Cortex of kidney (tissue), 1 donor: ENCODE measurements at places on chromosomes 16 and 17.

DNA sequence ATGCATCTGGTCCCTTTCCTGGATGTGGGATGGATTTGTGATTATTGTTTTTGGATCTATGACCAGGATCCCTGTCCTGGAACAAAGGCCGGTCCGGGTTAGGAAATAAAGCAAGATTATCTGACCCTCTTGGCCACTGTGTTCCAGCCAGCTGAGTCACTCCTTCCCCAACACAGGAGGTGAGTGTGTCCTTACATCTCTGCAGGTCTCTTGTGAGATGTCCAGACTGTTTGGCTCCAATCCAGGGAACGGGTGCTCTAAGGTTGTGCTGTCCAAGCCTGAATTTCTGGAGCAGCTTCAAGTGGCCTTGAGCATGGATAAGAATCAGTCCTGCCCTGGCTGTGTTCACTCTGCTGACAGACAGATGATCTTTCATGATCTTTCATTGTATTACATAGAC, 136.5 kb upstream of the CCL2 start:
- no peak for DNase-seq

- no peak for DNase-seq
Measured at GRCh38 chr17:40556884-40557414, 8.3 kb downstream of the CCR7 start.

DNA sequence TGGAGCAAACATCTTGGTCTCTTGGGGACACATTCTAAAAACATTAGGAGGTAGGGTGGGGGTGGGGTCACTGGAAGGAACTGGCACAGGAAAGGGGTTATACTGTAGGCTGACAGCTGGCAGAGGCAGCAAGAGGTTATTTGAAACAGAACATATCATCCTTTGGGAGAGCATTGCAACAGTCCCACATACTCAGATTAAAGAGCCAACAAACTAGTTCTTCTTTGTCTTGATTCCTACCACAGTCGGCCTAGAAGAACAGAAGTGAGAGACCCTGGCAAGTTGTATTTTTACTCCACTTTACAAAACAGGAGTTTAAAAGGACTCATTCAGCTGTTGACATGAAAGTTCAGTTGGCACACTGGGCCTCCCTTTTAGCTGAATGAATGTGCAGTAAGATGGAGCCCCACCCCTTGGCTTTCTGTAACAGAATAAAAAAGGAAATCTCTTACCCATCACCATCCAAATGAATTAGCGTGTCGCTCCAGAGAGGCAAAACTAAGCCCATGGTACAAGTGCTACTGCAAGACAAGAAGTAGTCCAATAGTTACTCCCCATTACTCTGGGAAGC, 54.6 kb upstream of the CORO6 start:
- no peak for DNase-seq

DNA sequence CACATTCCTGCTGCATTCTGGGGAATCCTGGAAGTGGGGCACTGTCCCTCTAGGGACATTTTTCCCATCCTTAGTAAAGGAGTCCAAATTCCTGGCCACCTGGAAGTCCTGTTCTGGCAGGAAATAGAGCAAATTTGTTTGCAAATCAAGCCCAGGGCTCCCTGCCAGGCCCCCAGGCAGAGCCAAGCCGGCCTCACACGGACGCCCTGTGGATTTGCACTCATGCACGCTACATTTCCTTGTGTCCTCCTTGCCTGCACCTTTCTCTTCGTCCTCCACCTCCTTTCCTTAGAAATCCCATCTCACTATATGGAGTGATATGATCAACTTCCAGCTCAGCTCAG, 7.0 kb upstream of the CALB2 start:
- DNase-seq: no peak

DNA sequence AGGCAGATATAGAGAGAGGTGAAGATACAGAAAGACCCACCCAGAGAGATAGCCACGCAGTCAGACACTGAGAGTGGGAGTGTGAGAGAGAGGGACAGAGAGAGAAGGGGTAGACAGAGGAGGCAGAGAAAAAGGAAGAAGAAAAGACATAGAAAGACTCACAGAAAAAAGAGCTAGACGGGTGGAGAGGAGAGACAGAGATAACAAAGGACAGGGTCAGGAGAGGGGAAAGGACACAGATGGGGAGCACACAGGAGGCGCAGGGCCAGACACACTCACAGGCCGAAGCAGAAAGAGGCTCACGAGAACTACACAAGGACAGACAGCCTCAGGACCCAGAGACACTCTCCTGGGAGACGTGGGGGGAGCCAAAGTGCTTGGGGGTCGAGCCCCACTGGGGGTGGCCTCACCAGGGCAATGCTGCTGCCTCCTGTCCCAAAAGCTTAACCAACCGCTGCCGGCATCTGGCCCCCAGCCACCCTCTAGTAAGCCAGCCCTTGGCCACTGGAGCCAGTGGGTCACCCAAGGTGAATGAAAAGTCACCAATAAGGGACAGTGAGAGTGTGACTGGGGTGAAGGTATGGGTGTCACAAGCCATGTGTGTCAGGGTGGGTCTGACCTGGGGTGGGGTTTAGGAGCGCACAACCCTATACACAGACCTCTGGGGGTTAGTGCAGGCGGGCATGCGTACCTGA, 3.8 kb downstream of the ZNF385C start:
- no peak for DNase-seq

DNA sequence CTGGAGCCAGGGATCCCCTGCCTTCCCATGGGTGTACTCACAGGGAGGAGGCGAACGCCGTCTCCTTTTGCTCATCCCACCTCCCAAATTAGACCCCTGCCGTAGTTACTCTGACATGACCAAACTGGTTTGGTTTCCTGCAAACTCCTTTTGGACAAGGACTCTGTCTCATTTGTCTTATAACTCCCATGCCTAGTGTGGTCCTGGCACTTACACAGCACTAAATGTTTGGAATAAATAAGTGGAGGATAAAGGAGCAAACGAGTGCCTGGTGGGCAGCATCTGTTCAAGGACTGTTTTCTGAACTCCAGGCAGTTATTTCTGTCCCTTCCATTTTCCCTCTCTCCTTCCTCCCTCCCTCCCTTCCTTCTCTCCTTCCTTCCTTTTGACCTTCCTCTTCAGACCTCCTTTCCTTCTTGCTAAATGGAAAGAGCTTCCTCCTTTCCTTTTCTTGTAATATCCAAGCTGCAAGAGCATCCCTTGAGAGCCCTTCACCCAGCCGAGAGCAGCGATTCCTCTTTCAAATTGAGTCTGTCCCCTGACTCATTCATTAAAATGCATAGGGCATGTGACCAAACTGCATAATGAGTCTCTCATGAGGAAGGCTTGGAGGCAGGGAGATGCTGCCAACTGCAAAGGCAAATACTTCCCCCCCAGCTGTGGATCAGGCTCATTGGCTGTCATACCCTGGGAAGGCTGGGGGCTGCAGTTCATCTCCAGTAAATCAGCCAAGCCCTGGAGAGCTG, 36.8 kb downstream of the CHD9 start:
- DNase-seq: no peak

- DNase-seq: no peak
Measured at GRCh38 chr16:88787579-88788314, 2.7 kb upstream of the PIEZO1 start.

- DNase-seq: no peak
Measured at GRCh38 chr17:45081047-45081703, 20.1 kb downstream of the NMT1 start.

DNA sequence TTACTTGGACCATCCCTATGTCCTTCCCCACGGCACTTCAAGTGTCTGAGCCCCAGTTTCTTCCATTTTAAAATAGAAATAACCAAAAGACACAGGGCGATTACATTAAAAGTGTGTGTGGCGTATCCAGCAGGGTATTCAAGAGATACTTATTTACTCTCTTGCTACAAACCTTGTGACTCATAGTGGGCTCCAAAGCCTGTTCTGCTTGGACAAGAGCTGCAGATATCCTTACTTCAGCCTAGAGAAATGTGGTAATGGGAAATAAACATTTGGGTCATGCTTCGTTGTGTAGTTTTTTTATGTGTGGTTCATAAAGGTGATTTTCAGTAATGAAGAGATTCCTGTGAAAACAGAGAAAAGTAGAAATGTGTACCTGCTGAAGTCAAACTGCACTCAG, 288.9 kb upstream of the CDH11 start:
- no peak for DNase-seq

- no peak for DNase-seq
Measured at GRCh38 chr17:72967277-72967970, 125.1 kb downstream of the SLC39A11 start.

- no peak for DNase-seq
Measured at GRCh38 chr16:24309258-24310142, 53.4 kb downstream of the CACNG3 start.

- DNase-seq: no peak
Measured at GRCh38 chr17:75262112-75262606, 480 bp downstream of the MRPS7 start.

- DNase-seq: no peak
Measured at GRCh38 chr16:24853830-24854229, 8.1 kb downstream of the SLC5A11 start.

- DNase-seq: no peak
Measured at GRCh38 chr16:77541165-77541564, 106.3 kb upstream of the ADAMTS18 start.

GRCh38 chr17:348692-349425, 3.7 kb downstream of the RPH3AL start:
- DNase-seq: no peak

DNA sequence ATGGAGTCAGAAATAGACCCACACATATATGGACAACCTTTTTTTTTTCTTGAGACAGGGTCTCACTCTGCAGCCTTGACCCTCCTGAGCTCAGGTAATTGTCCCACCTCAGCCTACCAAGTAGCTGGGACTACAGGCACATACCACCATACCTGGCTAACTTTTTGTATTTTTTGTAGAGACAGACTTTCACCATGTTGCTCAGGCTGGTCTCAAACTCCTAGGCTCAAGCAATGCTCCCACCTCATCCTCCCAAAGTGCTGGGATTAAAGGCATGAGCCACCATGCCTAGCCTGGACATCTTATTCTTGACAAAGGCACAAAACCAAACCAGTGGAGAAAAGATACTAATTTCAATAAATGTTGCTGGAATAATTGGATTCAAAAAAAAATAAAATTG, 14.7 kb upstream of the NACA2 start:
- DNase-seq: no peak

GRCh38 chr17:70313086-70313852, 143.9 kb downstream of the KCNJ2 start:
- DNase-seq: no peak

DNA sequence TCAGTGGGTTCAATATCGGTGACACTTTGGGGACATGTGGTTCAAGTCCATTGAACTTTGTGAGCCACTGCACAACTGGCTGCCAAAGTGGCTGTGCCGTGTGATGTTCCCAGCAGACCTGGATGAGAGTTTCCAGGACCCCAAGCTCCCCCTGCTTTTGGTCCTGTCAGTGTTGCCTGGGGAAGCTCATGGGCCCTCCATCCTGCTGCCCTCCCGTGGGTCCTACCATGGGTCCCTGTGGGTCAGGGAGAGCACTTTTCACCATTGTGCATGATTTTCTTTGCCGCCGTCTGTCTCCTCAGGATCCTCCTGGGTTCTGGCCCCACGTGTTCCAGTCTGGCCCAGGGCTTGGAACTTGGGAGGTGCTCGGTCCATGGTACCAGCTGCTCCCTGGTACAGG, 38.1 kb downstream of the LGALS9 start:
- no peak for DNase-seq

DNA sequence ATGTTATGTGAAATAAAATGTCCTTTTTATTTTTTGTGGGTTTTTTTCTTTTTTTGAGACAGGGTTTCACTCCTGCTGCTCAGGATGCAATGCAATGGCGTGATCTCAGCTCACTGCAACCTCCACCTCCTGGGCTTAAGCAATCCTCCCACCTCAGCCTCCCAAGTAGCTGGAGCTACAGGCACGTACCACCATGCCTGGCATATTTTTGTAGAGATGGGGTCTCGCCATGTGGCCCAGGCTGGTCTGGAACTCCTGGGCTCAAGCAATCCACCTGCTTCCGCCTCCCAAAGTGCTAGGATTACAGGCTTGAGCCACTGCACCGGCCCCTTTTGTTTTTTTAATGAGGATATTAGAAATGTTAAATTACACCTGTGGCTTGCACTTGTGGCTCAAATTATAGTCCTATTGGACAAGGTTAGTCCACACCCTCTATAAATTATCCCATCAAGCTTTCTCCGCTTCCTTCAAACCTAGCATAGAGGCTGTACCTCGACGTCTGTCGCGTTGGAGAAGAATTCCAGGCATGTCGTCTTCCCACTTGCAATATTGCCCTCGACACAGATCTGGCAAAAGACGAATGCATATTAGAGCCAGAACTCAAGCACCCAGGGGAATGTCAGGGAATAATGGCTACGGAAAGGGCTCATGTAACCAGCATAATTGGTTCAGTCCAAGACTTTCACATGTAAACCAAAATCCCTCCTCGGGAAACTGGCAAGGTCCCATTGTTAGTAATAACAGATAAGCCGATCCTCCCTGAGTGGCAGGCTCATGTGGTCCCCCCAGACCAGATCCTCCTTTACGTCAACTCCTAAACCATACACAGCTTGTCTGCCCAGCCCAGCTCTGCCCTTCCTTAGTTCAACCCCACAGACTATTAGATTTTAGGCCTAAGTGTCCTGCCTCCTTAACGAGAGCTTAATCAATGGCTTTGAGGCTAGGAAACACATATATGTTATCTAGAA, 8.2 kb downstream of the TK2 start:
- DNase-seq: no peak

DNA sequence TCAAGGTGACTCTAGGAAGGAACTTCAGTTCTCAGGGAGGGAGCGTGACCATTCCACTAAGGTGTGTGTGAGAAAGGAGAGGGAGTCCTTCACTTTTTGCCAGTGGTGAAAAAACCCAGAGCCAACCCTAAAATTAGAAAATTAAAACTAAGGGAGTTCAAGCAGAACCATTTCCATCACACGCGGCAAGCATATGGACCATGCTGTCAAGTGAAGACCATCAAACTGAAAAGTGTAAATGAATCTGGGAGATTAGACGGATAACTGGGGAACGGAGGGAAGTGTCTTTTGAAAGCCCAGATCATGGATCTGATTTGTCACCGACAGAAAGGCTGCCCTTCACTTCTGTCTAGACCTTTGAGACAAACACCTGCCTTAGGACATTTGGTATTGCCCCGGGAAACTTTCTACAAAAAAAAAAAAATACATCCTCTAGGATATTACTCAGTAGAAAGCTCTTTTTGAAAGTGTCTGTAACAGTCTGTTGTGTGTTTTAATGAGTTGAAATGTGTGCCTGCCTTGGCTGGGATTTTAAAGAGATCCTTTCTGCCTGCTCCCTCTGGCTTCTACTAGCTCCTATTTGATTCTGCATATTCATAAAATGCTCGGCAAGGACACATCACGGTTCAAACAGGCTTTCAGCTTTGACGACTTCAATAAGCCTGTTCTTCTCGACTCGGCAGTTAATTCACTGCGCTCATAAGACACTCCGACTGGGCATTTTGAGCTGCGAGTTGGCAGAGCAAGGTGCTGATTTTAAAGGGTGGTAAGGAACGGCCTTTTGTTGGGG, 81.4 kb upstream of the ERCC4 start:
- no peak for DNase-seq
